NCI-H526 (cell line): ENCODE measurements at places on chromosomes 2 and 18.

- DNase-seq, result no peak
Measured at GRCh38 chr2:28613186-28613585, 117.3 kb downstream of the PLB1 start.

- no peak for DNase-seq
Measured at GRCh38 chr2:191350826-191351225, 105.6 kb downstream of the MYO1B start.

- DNase-seq, result no peak
Measured at GRCh38 chr18:28018351-28018750, 158.6 kb downstream of the CDH2 start.

- no peak for DNase-seq
Measured at GRCh38 chr18:25669741-25670140, 317.8 kb upstream of the ZNF521 start.

DNA sequence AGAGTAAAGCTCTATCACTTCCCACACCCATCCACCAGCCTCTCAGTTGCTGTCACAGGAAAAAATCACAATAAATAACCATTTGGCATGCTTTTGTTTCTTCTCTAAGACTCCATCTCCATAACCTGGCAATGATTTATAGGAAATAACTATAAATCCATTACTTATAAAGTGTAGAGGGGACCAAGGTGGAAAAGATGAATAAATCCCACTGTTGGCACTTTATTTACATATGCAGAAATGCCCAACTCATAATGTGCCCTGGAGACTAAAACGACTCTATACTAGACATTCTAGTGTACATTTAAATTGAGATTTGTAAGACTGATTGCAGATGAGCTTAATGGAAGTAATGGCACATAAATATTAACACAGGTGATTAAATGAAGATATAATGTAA, 7.5 kb upstream of the NOSTRIN start:
- no peak for DNase-seq

- no peak for DNase-seq
Measured at GRCh38 chr2:38128653-38129052, 52.7 kb upstream of the CYP1B1 start.
